ENCODE measurements at places on chromosomes 5 and 9.

DNA sequence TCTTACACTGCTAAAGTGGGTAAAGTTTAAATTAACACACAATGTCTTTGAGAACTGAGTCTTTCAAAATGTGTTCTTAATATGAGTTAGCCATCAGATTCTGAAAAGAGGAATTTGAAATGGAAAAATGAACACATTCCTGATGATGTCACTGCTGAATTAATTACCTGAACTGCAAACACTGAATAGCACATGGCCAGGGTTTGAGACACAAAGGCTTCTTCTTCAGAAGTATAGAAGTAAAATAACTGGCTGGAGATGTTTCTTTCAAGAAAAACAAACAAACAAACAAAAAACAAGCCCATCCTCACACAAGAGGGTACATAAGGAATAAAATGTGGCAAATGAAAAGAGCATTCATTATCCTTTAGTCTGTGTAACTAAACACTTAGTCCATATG, 7.1 kb downstream of the GLIS3 start:
- no peak for DNase-seq

DNA sequence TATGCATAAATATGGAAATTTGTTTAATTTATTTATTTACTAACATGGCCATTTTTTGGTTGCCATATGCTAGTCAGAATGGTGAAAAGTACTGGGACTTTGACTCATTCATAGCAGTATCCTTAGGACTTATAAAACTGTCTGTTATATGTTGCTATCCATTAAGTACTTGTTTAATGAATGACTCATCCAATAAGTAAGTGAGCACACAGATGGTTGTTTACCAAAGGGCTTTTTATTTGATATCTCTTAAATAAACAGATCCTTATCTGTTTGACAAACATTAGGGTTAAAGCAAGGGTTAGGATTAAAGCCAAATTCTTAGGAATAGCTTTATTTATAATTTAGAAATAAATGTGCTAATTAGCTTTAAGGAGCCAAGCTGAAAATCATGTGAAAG, 183.4 kb downstream of the FBXO4 start:
- DNase-seq, result no peak

DNA sequence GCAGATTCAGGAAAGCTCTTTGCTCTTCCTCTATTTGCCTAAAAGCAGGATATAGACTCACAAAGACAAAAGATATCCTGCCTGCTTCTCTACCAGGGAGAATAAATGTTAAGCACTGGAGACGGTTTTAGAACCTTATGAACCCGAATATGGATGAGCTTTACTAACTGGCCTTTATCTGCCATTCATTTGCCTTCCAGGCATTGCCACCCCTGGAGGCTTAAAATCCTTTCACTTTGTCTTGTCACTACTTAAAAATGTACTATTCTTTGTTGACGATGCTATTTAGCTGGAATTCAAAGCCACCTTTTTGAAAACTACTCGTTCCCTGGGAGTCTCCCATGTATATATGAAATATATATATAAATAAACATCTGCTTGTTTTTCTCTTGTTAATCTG, 23.2 kb upstream of the LVRN start:
- no peak for DNase-seq

DNA sequence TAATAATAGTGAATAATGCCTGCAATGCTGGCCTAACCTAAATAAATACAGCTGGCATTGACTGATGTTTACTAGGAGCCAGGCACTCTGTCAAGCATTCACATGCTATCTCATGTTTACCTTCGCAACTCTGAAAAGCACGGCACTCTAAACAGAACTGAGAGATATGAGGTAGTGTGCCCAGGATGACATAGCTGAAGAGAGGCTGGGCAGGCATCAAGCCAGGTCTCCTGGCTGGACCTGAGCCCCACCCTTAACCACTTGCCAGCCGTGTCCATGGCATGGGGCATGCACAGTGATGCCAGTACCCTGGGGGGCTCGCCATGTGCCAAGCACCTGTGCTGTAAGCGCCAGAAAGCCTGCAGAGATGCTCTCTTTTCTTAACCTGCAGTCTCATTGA, 119.4 kb upstream of the MVB12B start:
- DNase-seq, result no peak

DNA sequence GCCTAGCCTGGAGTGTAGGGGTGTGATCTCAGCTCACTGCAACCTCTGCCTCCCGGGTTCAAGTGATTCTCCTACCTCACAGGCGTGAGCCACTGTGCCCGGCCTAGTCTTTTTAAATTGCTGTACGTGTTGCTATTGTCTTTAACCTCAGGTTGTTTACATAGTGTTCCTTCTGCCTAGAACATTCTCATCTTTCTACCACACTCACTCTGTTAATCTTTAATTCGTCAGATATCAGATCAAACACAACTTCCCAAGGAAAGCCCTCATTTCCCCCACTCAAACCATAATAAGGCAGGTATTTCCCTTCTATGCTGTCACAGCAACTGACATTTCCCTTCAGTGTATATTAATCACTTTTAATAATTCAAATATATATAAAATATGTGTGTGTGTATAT, 1310.0 kb upstream of the C9orf72 start:
- no peak for DNase-seq

DNA sequence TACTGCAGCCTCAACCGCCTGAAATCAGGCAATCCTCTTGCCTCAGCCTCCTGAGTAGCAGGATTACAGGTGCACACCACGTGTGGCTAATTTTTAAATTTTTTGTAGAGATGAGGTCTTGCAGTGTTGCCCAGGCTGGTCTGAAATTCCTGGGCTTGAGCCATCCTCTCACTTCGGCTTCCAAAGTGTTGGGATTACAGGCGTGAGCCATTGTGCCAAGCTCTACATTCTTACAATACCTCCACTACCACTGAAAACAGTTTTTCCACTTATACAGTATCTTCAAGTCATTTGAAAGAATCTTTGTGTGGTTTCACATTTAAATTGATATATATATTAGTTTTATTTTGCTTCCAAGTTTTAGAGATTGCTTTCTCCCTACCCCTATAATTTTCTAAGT, 42.6 kb downstream of the LARP1 start:
- DNase-seq, result no peak

DNA sequence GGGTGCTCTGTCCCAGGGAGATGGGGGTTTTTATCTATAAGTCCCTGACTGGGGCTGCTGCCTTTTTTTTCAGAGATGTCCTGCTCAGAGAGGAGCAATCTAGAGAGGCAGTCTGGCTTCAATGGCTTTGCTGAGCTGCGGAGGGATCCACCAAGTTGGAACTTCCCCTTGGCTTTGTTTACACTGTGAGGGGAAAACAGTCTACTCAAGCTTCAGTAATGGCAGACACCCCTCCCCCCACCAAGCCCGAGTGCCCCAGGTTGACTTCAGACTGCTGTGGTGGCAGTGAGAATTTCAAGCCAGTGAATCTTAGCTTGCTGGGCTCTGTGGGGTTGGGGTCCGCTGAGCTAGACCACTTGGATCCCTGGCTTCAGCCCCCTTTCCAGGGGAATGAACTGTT, 375.8 kb downstream of the RAB3C start:
- no peak for DNase-seq

DNA sequence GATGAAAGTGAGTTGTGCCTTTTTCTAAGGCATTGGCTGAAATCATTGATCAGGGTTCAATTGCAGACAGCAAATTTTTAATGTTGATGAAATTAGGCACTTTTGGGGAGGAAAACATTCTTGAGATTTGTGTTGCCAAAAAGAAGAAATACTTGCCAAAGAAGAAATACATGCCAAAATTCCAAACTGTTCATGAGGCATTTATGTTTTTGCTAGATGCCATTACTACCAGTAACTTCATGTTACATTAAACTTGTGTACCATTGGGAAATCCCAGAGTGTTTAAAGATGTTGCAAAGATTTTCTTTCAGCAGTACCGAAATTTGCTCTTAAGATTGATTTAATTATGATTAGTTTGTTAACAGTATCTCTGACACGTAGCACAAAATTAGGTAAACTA, 7.0 kb downstream of the XRCC4 start:
- no peak for DNase-seq

- DNase-seq, result no peak
Observed at GRCh38 chr5:99878830-99879229, 656.3 kb upstream of the FAM174A start.

DNA sequence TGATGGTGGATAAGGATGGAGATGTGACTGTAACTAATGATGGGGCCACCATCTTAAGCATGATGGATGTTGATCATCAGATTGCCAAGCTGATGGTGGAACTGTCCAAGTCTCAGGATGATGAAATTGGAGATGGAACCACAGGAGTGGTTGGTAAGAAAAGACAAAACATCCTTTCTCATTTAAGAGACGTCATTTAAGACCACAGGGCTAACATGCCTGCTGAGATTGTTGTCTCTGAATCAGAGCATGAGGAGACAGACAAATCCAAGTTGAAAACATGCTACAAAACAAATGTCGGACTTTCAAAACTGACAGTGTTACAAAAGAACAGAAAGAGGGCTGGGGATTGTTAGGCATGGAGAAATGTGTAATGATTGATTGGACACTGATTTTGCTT, 4.6 kb downstream of the CCT5 start:
- no peak for DNase-seq

DNA sequence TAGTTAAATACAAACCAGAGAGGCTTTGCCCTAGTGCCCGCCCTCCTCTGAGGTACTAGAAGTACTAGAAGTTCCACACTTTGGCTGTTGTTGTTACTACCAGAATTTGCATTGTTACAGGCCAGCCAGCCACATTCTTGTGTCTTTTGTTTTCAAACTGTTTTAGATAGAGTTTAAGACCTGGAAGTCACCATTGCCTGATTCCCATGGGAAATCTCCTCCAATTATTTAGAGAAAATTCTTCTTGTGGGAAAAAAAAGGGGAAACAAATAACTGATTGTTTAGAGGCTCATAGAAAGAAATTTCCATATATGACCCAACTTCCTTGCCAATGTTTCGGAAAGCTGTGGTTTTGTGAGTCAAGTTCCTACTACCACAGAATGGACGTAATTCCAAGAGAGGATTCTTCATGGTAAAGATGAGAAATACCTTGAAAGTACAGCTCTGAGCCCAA, 252.2 kb downstream of the GOLPH3 start:
- no peak for DNase-seq

DNA sequence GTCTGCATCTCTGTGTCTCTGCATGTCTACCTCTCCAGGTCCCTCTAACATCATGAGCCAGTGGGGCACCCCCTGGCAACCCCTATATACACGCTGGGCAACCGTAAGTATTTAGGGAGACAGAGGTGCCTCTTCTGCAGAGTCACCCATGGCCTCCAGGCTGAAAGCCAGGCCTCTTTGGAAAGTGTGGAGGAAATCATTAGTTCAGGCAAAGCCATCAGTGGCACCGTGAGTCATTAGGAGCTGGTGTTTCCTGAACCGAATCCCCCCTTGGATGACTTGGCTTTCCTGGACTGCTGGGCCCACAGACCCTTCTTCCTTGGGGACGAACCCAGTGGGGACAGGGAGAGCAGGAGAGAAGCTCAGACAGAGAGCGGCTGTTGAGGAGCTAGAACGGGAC, 174.8 kb downstream of the OLFM1 start:
- no peak for DNase-seq
